Activated T-cell treated with anti-CD3 and anti-CD28 coated beads, Interleukin-2, amount 50 U/mL, for 24 hours (primary cell): ENCODE measurements at places on chromosomes 11 and 22.

- DNase-seq, result no peak
These were observed 125.5 kb upstream of the NCAM1 start for GRCh38 chr11:112835591-112836255.

GRCh38 chr11:19891022-19891421 lies 178.4 kb downstream of the NAV2 start:
- no peak for DNase-seq

DNA sequence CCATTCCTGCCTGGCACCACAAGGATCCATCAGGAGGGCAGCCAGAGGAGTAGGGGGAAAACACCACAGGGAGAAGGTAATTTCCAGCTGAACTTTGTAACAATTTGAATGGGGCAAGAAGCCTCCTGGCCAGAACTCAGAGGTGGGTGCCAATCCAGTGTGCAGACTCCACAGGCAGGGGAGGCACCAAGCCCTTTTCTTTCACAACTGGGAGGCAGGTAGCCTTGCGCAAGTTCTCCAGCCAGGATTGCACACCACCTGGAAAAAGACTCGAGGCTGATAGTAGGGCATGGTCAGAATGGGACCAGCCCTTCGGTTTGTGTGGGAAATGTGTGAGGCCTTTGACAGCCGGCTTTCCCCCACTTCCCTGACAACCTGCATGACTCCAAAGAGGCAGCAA lies 161.9 kb upstream of the ARHGAP42 start:
- no peak for DNase-seq

GRCh38 chr11:120290956-120291355 lies 34.1 kb upstream of the TLCD5 start:
- DNase-seq, result no peak

DNA sequence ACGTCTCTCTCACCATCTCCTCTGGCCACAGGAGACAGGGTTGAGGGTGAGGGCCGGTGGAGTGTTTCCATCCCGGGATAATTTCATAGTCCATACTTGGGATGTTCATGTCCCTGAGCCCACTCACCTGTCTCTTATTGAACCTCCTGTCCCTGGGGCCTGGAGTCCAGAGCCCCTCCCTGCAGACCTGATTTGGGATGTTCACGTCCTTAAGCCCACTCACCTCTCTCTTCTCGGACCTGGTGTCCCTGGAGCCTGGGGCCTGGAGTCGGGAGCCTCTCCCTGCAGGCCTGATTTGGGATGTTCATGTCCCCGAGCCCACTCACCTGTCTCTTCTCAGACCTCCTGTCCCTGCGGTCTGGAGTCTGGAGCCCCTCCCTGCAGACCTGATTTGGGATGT lies 868.2 kb downstream of the BRD1 start:
- DNase-seq, result peak; percentile 19

- DNase-seq, result no peak
These were observed 76.6 kb upstream of the PRR5 start for GRCh38 chr22:44625421-44625760.

DNA sequence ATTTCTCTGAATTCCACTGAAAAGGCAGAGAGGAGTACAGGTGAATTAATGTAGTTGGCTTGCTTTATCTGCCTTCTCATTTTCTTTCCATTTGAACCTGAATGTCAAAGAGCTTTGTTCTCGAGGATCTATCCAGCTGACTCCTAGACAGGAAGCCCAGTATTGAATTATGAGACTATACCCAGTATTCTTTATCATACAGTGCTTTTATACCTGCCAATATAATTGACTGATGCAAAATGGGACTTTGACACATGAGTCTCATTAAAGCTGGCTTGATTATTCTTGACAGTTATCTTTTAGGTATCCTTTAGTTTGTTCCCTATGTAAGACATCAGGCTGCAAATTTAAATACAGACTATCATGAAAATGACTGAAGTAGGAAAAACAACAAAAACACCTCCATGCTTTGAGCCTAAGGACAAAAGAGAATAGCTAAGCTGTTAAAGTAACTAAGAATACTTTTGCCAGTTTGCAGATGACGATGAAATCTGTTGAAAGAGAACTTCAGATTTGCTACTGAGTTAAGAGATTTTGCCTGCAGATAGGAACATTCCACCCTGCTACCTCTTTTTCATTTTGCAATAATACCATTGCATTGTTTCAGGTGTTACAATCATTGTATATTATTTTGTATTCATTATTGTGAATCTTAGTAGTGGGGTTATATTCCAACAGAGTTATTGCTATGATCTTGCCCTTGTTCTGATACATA lies 117.1 kb downstream of the ENTHD1 start:
- no peak for DNase-seq

- no peak for DNase-seq
These were observed 25.4 kb downstream of the TRIM44 start for GRCh38 chr11:35688023-35688422.

DNA sequence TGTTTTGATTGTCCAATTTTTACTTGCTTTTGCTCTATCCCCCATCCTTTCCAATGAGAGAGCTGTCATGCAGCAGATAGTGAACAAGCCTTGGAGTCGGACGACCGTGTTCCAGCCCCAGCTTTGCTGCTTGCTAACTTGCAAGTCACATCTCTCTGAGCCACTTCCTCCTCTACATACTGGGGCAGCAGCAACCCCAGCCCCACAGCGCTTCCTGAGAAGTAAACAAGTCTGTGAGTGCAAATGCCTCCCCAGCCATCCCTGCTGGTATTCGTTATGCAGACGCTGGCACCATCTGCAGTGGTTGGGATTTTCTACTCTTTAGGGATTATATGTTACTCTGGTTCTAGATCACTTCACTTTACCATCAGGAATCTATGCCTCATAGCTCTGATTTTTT lies 35.0 kb downstream of the TPBGL start:
- DNase-seq, result peak; percentile 71

GRCh38 chr11:116507016-116507415 lies 265.8 kb downstream of the BUD13 start:
- no peak for DNase-seq

GRCh38 chr11:4825132-4825531 lies 4.0 kb downstream of the OR51F2 start:
- no peak for DNase-seq

- DNase-seq, result no peak
These were observed 442.2 kb downstream of the BUD13 start for GRCh38 chr11:116330439-116331185.

DNA sequence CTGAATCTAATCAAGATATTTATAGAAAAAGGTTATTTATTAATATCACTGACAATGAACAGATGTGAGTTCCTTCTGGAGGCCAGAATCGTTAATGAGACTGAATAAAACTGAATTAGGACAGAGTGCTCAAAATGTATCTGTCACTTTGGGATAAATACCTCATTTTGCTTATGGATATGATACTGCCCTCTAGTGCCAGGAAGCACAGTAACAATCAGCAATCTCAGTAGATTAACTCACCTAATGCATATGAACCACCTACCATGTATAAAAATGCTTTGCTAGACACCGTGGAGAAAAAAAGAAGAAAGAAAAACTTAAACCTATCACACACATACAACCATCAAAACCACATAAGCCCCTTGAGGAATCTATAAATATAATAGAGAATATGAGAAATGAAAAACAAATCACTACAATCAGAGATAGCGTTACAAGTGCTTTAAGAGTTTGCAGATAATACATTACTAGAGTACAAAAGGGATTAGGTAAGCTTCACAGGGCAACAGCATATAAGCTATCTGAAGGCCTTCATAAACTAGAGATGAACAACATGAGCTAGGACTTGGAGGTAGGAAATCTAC lies 117.4 kb downstream of the SGSM3 start:
- DNase-seq, result no peak

- no peak for DNase-seq
These were observed 18.9 kb downstream of the SHANK3 start for GRCh38 chr22:50691521-50691920.

DNA sequence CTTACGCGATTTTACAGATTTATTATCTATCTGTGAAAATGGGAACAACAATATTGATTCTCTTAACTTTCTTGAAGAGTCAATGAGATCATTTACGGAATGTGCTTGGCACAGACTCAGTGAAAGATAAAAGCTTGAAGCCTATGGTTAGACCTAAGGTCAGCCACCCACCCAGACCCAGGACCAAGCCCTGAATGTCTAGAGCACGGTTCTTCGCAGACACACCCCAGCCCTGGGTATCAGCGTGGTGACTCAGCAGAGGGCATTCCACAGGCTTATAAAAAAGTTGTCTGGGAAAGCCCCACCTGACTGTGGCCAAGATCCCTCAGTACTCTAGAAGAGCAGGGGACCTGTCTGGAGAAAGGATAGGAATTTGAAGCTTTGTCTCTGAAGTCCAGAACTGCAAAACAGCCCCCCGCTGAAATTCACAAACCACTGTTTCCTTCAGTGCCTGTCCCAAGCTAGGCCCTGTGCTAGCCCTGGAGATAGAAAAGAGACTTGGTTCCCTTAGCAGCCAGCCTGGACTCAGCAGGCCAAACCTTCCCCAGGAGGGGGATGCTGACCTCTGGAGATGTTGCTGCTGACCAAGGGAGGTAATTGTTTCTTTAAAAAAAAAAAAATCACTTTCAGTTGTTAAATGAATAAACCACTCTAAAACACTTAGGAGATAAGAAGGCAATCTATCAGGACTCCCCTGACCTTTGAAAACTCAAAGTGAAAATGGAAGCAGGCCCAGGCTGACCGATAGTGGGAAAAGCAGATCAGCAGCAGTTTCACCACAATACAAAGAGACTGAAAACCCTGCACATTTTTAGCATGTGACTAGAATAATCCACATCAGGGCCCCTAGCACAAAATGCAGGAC lies 114.0 kb downstream of the ABTB2 start:
- no peak for DNase-seq

- no peak for DNase-seq
These were observed 752.7 kb downstream of the METTL15 start for GRCh38 chr11:28860893-28861292.

- DNase-seq, result no peak
These were observed 30.3 kb downstream of the BCR start for GRCh38 chr22:23210428-23211170.

- DNase-seq, result no peak
These were observed 750.2 kb downstream of the OPCML start for GRCh38 chr11:132782102-132782501.

GRCh38 chr11:32448232-32448631 lies 12.9 kb upstream of the WT1 start:
- no peak for DNase-seq

- DNase-seq, result no peak
These were observed 539 bp downstream of the SLC35C1 start for GRCh38 chr11:45805305-45806071.
